ENCODE measurements at places on chromosomes 3 and 15.

- no peak for DNase-seq
Observed at GRCh38 chr3:29195056-29195455, 85.8 kb upstream of the RBMS3 start.

GRCh38 chr15:91032919-91033803 lies 10.8 kb upstream of the VPS33B start:
- DNase-seq, result no peak

DNA sequence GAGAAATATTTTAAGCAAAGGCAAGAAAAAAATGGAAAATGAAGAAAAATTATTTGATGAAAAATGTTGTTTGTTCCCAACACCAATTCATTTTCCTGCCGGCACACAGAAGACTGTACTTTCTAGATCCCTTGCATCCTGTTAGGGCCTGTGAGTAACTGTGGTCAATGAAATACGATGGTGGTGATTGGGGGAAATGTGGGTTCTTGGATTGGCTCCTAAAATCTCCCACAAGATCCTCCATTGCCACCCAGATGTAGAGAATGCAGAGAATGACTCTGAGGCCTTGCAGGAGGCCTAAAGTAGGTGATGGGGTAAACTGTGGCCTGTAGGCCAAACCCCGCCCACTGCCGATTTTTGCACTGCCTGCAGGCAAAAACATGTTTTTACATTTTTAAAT lies 46.3 kb upstream of the C3orf70 start:
- no peak for DNase-seq

DNA sequence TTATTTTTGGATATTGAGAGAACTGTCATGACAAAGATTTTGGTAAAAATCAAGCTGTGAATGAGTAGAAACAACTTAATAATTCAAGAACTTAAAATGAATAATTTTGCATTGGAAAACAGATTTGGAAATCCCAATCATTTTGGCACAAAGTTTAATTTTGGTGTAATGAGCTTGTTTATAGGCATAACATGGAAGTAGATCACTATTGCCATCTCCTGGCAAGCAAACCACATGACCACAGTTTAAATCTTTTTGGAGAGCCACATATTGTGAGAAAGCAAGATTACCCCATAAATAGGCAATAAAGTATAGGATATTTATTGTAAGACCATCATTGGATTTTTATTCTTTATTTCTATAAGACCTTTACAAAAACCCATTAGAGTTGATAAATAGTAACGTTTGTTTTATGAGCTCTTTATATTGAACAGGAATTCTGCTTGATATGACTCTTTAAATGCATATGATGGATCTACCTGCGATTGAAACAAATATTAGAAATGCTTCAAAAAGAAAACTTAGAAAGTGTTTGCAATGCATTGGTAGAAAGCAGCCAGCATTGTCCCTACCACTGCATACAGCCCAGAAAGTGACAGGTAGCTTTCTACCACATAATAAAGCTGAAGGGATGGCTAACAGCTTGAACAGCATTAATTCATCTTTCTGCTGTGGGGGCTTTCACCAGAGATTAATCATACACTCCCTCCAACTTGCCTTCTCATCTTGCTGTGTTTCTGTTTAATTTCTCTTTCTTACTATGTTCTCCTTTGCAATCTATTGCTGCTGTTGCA lies 766.8 kb downstream of the TBL1XR1 start:
- no peak for DNase-seq

- no peak for DNase-seq
Observed at GRCh38 chr3:159866201-159866746, 122.4 kb upstream of the IL12A start.

DNA sequence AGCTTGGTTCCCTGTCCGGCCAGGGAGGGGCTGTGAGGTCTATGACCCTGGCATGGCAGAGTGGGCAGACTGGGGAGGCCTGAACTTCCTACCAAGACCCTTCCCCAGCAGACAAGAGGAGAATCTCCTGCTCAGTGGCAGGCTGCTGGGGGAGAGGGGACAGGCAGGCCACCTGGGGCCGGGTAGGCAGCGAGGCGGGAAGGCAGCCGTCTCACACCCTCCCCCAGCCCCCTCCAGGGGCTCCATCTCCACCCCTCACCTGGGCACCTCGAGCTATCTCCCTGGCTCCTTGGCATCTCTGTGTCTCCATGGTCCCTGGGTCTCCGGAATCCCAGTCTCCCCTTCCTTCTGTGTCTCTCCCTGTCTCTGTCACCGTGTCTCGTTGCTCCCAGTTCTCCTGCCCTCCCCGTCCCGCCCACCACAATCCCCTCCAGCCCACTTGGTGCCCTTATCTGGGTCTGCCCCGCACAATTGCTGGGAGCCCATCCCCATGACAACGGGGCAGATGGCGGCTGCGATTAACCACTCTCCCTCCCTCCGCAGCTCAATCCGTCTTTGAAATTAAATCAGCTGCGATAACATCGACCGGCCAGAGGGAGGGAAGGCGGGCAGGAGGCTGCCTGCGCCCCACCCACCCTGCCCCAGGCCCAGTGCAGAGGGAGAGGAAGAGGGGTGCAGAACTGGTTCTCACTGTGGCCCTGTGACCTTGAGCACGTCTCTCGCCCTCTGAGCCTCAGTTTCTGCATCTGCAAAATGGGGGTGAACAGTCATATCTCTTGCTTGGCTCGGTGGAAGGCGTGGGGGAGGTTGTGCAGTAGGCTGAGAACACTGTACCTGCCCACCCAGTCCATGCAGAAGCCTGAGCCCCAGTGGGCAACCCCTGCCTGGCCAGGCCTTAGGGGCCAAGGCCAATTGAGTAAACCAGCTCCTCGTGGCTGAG lies 9.6 kb downstream of the DNAJB8 start:
- DNase-seq, result no peak

- DNase-seq, result no peak
Observed at GRCh38 chr3:29281094-29281343, 148 bp downstream of the RBMS3 start.

- DNase-seq, result no peak
Observed at GRCh38 chr15:101052681-101053121, 133.5 kb downstream of the LRRK1 start.

GRCh38 chr3:194212845-194213331 lies 76.9 kb downstream of the HES1 start:
- no peak for DNase-seq

DNA sequence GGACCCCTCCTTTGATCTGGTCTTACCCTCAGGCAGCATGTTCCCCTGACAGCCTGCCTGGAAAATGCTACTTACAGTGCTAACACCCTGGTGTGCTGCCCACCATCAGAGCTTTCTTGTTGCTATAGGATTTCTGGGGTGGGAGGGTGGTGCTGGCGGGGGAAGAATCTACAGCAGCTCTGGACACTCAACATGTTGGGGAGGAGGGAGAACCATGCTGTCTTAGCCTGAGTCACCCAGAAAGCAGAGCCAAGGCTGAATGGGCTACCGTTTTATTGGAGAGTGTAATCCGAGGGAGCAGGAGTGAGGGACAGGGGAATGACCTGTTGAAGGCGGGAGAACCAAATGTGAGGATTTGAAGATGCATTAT lies 45.6 kb downstream of the MFSD1 start:
- DNase-seq, result no peak

- DNase-seq, result no peak
Observed at GRCh38 chr3:15262021-15262420, 56.0 kb downstream of the CAPN7 start.

DNA sequence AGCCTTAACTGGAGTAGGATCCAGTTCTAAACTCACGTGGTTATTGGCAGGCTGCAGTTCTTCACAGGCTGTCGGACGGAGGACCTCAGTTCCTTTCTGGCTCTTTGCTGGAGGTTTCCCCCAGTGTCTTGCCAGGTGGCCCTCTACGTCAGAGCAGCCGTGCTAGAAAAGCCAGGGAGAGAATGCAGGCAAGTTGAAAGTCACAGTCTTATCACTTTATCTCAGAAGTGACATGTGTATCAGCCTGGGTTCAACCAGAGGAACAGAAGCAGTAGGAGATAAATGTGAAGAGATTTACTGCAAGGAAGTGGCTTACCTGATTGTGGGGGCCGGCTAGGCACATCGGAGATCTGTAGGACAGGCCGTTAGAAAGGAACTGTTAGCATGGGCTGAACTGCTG lies 125.3 kb upstream of the BNIP2 start:
- DNase-seq, result no peak

- DNase-seq, result no peak
Observed at GRCh38 chr3:114418724-114419543, 125.1 kb downstream of the TIGIT start.

DNA sequence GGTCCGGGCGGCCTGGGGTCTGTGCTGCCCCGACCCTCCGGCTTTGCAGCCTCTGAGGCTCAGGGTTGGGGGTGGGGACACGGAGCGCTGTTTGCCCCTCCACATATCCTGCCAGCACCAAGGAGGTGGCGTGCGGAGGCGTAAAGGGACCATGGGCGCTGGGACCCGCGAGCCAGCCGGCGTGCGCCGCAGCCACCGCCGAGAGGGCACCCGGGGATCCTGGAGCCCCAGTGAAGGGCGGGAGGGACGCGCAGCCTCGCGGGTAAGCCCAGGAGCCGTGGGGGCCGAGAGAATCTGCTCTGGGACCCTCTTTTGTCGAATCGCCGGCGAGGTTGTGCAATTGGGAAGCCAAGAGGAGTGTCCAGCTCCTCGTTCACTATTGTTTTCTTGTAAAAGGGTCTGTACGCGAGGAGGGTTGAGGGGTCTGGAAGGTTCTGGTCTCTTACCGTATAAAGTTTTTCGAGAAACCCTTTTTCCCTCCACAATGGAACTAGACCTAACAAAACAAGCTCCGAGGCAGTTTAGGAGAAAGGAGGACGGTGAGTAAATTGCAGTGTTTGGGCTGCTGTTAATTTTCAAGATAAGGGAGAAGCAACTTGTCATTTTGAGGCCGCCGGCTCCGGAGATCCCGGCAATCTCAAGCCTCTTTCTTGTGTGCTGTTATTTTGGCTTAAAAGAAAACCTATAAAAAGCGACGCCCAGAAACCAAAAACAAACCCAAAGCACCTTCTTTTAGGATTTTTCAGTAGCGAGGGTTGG lies 29.9 kb upstream of the ST3GAL6 start:
- DNase-seq, result no peak

- no peak for DNase-seq
Observed at GRCh38 chr3:46222435-46223161, 14.5 kb upstream of the CCR1 start.

GRCh38 chr15:92981333-92981732 lies 81.2 kb downstream of the CHD2 start:
- no peak for DNase-seq

DNA sequence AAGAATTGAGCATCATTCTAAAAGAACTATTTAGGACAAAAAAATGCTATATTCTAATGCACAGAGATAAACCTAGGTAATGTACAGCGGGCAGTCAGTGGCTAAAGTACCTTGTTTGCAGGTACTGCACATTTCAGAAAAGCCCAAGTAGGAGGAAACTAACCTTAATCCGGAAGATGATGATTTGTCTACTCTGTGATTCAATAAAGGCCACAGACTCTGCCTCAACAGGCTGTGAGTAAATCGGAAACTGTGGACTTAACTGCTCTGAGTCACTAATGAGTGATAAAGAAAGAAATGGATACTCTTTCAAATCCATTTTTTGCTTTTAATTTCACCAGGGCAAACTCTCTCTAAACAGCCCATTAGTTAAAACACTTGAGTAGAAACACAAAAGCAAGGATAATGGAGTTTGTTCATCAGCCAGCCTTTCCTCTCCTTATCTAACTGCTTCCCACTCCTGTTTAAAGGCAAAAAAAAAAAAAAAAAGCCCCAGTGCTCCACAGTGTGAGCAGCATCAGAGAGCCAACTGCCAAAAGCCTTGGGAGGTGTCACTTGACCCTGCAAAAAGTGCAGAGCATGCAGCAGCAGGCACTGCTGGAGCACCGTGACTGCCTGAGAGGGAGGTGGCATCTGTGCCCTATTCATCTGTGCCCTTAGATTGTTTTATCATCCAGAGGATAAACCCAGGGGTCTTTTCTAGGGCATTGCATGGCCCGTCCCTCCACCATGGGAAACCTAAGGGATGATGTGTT lies 187.7 kb downstream of the SATB1 start:
- no peak for DNase-seq

Measured in stimulated activated CD4-positive, alpha-beta T cell treated with anti-CD3 and anti-CD28 coated beads, Interleukin-1b, Interleukin-23, amount 100 ng/mL, for 1 hour (primary cell).